Left lobe of liver (tissue), 2 donors: ENCODE measurements at places on chromosomes 5 and 9. TPM values are rescaled to one million over a fixed set of nuclear protein-coding genes. Genes with fewer than 3 reads are reported as not detected.

The REEP5 gene
- 73.3 TPM for total RNA-seq

The CNTNAP3 gene
- 0.58 TPM for total RNA-seq

The CDC20B gene
- not detected for total RNA-seq

The IFNA13 gene
- total RNA-seq, result not detected

The CSF2 gene
- total RNA-seq, result not detected

The RAD50 gene
- 14.5 TPM for total RNA-seq

The GNG10 gene
- total RNA-seq, result 6.3 TPM

The IFNA21 gene
- total RNA-seq, result not detected

The NR2F1 gene
- 10.2 TPM for total RNA-seq

The TENT4A gene
- total RNA-seq, result 14.3 TPM

The WDR38 gene
- total RNA-seq, result not detected

The SLC34A3 gene
- total RNA-seq, result not detected

The CBY3 gene
- not detected for total RNA-seq

The CORO2A gene
- total RNA-seq, result 3.7 TPM
